ENCODE measurements at places on chromosomes 11 and 22. TPM values are rescaled to one million over a fixed set of nuclear protein-coding genes. Genes with fewer than 3 reads are reported as not detected.

TBX10 gene
- total RNA-seq, result not detected

BBOX1 gene
- total RNA-seq, result not detected

PITPNB gene
- 68.6 TPM for total RNA-seq

LRRC75B gene
- 3.7 TPM for total RNA-seq

OR56A1 gene
- not detected for total RNA-seq

OR10A2 gene
- not detected for total RNA-seq

Measured in thoracic aorta endothelial cell (primary cell).